ENCODE measurements at places on chromosomes 16 and 17. TPM values are rescaled to one million over a fixed set of nuclear protein-coding genes. Genes with fewer than 3 reads are reported as not detected.

The PRR15L gene
- not detected for total RNA-seq

The HOXB9 gene
- total RNA-seq, result 0.65 TPM

The RAB34 gene
- total RNA-seq, result 12.7 TPM

The LRRC37A gene
- 2.7 TPM for total RNA-seq

The KRTAP16-1 gene
- not detected for total RNA-seq

The PROCA1 gene
- 6.1 TPM for total RNA-seq

The ZNF469 gene
- 0.66 TPM for total RNA-seq

The RNF167 gene
- 239 TPM for total RNA-seq

The KRTAP2-2 gene
- total RNA-seq, result not detected

The GPR142 gene
- total RNA-seq, result not detected

The SLC47A1 gene
- not detected for total RNA-seq

The ST6GALNAC1 gene
- total RNA-seq, result not detected

The LHX1 gene
- total RNA-seq, result not detected

The MPHOSPH6 gene
- total RNA-seq, result 44.8 TPM

The FSCN2 gene
- total RNA-seq, result 0.52 TPM

The C1QTNF1 gene
- not detected for total RNA-seq

The NPTX1 gene
- total RNA-seq, result 18.9 TPM

The CDH5 gene
- not detected for total RNA-seq

The HBM gene
- total RNA-seq, result not detected

The ACSM2A gene
- not detected for total RNA-seq
